ENCODE measurements at places on chromosomes 16 and 17.
A peak's percentile ranks its signal among the peaks of the same experiment; 100 is the strongest.

DNA sequence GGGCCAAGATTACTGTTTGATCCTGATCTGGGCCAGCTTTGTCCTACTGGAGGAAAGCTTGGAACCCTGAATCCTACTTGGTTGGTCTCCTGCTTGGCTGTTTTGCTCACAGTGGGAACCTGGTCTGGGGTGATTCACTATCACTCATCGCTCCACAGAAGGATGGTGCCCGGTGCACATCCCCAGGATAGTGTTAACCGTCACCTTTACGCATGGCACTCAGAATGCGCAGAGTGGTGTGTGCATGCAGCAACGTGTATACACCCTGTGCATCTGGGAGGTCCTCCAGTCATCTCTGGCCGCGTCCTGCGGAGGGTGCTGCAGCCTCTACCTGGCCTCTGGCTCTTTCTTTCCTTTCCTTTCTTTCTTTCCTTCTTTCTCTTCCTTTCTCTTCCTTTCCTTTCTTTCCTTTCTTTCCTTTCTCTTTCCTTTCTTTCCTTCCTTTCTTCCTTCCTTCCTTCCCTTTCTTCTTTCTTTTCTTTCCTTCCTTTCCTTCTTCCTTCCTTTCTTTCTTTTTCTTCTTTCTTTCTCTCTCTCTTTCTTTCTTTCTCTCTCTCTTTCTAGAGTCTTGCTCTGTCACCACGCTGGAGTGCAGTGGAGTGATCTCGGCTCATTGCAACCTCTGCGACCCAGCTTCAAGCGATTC is 13.1 kb downstream of the SOCS3 start:
- no peak for DNase-seq

- no peak for DNase-seq
Measured at GRCh38 chr16:19829844-19830692, 54.6 kb downstream of the GPRC5B start.

DNA sequence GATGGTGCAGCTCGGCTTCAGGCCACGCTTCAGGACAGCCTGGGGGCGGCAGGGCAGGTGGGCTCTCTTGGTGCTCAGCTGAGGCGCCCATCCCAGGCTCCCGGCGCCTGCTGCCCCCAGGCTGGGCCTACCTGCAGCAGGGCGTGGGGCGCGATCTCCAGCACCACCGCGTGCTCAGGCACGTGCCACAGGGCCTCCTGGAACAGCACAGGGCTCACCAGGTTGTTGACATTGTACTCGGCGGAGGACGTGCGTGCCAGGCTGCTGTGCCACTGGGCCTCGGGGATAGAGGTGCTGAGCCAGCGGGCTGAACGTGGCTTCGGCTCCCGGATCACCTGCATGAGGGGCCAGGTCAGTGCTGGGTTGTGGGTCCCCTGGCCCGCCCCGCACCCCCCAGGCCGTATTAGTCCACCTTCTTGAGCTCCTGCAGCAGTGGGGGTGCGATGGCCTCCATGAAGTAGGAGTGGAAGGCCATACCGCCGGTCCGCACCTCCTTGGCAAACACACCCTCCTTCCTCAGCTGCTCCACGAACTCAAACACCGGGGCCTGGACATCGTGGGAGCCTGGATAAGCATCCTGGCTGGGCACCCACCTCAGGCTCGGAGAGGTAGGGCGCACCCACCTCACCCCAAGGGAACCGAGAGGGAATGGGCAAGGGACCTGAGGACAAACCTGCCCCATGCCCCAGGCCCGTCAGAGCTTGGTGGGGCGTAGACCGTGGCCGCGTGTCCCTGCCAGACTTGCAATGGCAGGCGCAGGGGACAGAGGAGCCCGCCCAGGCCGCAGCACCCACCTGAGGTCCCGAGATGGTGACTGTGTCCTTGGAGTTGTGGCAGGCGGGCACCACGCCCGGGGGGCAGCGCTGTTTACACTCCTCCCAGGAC is 9.0 kb downstream of the FASN start:
- no peak for DNase-seq

- no peak for DNase-seq
Measured at GRCh38 chr17:3983606-3984484, 19.6 kb upstream of the ATP2A3 start.

- DNase-seq, result no peak
Measured at GRCh38 chr17:54863176-54863575, 37.5 kb upstream of the TOM1L1 start.

DNA sequence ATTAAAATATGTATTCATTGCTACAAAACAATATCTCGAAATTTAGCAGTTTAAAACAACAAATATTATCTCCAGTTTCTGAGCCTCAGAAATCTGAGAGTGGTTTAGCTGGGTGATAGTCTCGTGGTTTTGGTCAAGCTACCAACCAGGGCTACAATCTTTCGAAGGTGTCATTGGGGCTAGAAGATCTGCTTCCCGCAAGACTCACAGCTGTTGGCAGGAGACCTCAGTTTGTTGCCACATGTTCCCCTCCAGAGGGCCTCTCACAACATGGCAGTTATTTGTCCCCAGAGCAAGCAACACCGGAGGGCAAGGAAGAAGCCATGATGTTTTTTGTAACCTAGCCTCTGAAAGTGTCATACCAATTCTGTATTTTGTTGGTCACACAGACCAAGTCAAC is 12.0 kb upstream of the BCAS3 start:
- no peak for DNase-seq

DNA sequence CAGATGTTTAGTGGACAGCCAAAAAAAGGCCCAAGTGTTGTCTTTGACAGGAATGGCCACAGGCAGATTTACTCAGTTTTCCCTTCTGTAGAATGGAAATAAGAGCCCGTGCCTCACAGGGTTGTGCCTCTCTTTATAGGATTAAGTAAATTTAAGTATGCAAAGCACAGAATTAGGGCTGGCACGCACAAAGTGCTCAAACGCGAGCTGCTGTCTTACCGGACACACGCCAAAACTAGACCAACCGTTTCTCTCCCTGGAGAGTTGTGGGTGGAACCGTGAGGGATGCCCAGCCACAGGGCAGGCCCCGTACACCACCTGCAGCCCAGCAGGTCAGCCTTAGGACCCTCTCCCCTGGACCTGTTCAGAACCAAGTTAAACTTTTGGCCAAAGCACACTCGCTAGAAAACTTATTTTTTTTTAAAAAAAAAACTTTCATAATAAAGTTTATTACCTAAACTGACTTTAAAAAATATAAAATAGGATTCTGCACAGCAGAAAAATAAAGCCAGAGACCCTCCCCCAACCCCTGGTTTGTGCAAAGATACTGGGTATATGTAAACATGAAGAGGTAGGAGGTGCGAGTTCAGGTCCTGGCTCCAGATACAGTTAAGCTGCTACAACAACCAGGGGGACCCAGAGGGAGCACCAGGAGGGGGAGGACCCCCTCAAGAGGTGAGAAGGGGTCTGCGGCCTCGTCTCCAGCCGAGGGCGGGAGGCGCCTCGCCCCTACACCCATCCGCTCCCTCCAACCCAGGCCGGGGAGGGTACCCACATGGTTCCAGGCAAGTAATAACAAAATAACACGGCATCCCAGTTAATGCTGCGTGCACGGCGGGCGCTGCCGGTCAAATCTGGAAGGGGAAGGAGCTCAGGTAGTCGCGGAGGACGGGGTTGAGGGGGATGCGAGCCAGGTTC is 1.8 kb downstream of the SOCS1 start:
- DNase-seq, result no peak

- DNase-seq, result peak; percentile 86
Measured at GRCh38 chr17:10198509-10199249, at the start of gene GAS7. GAS7 (minus strand) TSS chr17:10198606.

DNA sequence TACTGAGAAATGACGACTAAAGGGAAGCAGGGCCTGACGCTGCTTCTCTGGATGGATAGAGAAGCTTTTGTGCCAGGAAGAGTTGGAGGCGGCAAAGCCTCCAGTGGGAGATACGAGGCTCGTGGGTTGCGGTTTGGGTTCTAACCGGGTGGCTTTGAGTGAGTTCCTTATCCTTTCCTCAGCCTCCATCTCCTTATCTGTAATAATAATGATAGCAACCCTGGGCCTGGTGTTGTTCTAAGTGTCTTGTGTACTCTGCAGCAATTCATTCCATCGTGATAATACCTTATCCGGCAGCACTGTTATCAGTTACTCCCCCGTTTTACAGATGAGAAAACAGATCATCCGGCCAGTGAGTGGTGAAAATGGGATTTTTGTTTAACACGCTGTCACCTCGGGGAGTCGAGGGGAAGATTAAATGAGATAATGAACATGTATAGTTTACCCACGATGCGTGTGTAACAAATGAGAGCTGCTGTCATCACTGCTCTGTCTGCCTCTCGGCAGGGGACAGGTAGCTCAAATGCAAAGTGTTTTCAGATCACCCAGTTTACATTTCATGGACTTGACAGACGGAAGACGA is 52.0 kb upstream of the LHX1 start:
- no peak for DNase-seq

DNA sequence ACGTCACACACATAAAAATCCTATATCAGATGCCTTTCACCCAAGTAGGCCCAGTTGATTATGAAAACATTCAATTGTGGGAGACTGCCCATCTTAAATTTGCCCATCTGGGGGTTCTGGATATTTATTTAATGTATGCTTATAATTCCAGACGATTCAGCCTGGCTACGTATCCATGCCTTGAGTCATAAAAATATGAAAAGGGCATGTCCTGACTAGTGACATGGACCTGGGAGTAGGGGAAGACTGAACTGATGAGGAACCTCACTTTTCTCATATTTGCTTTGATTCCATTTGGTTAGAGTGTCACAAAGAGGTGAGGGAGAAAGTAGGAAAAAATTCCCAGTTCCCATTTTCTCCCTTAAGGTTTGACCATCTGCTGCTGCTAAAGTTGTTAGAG is 122.5 kb upstream of the GNAO1 start:
- no peak for DNase-seq

- no peak for DNase-seq
Measured at GRCh38 chr17:73785958-73786743, 141.9 kb upstream of the SDK2 start.

DNA sequence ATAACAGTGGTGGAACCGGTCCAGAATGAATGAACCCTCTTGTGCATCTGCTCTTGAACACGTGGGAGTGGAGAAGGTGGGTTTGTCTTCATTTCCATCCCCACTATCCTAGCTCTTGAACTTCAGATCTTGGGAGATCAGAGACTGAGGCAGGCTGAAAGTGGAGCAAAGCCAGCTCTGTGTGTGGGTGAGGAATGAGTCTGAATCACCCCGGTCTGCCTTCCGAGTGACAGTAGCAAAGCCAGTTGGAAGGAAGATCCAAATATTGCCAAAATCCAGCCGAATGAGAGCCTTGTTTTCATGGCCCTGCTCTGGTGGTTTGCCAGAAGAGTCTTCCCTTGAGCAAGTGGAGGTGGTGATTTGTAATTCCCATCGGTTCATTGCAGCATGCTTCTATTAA is 29.0 kb upstream of the ASIC2 start:
- DNase-seq, result no peak

GRCh38 chr17:62727916-62728672 is 80.0 kb downstream of the MARCHF10 start:
- DNase-seq, result no peak

DNA sequence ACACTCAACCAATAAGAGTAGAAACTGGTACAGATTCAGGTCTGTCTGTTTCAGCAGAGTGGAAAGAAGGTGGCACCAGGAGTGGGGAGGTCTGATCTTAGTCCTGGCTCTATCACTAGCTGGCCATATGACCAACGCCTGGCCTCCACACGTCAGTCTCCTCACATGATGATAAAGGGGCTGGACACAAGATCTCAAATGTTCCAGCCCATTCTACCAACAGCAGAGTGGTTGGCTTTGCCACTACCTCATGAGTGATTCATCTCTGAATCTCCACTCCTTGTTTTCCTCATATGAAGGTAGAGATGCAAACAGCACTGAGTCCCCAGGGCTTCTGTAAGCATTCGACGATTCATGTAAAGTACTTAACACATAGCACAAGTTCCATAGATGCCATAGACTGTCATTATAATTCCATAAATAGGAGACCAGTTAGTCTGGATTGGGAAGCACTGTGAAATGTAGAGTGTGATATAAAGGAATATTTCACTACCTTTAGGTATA is 281.9 kb upstream of the ASIC2 start:
- no peak for DNase-seq

DNA sequence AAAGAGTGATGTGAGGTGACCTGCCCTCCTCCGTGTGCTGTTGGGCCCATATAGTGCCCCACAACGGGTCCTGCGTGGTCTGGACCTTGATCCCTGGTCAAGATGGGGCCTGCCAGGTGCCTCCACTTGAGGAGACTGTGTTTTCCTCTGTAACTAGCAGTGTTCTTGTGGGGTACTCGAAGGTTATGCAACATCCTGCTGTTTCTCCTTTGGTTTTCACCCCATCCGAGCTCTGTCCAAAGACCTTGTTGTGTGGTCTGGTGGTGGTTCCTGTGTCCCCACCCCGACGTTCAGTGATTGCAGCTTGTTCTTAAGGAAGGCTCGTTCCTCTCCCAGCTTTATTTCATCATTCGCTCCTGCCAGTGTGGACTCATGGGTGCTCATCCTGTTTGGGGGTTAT is 38.7 kb upstream of the ZNF750 start:
- no peak for DNase-seq

- DNase-seq, result no peak
Measured at GRCh38 chr16:15960124-15960971, 10.9 kb downstream of the ABCC1 start.

DNA sequence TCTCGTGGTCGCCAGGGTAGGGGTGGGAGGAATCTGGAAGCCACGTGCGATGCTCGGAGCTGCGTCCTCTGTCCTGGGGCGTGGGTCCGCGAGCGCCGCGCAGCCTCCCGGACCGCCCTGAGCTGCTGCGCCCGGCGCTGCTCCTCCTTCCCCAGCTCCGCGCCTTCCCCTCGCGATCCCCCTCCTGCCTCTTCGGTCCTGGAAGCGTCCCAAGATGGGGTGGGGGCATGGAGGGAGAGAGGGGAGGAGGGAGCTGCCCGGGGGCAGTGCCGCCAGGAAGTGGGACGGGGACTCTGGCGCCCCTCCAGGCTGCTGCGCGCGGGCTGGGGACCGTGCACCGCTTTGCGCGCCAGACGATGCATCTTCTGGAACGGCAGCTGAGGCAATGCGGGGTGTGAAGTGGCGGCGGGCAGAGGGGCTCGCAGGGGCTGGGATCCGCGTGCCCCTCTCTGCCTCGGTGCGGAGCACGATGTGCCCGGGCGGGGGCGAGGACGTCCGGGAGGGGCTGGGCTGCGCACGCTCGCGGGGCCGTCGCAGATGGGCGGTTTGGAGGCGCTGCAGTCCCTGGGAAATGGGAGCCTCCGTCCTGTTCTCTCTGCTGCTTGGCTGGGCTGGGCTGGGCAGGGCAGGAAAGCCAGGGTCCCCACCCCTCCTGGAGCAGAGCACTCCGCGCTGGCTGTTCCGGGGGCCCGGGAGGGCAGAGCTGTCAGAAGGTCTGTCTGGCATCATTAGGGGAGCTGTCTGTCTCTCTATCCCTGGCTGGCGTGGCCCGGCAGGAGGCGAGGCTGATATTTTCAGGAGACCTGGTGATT is 388.0 kb downstream of the SEC14L1 start:
- DNase-seq, result no peak

- DNase-seq, result no peak
Measured at GRCh38 chr17:80244871-80245509, 15.7 kb upstream of the RNF213 start.

GRCh38 chr16:31357324-31358109 is 2.5 kb downstream of the ITGAX start:
- DNase-seq, result no peak

GRCh38 chr17:32441886-32442285 is 2.4 kb upstream of the PSMD11 start:
- no peak for DNase-seq

Measured in thymus (tissue), 14 donors.